Esophagus mucosa (tissue), 1 donor: ENCODE measurements at places on chromosomes 12 and 14.

DNA sequence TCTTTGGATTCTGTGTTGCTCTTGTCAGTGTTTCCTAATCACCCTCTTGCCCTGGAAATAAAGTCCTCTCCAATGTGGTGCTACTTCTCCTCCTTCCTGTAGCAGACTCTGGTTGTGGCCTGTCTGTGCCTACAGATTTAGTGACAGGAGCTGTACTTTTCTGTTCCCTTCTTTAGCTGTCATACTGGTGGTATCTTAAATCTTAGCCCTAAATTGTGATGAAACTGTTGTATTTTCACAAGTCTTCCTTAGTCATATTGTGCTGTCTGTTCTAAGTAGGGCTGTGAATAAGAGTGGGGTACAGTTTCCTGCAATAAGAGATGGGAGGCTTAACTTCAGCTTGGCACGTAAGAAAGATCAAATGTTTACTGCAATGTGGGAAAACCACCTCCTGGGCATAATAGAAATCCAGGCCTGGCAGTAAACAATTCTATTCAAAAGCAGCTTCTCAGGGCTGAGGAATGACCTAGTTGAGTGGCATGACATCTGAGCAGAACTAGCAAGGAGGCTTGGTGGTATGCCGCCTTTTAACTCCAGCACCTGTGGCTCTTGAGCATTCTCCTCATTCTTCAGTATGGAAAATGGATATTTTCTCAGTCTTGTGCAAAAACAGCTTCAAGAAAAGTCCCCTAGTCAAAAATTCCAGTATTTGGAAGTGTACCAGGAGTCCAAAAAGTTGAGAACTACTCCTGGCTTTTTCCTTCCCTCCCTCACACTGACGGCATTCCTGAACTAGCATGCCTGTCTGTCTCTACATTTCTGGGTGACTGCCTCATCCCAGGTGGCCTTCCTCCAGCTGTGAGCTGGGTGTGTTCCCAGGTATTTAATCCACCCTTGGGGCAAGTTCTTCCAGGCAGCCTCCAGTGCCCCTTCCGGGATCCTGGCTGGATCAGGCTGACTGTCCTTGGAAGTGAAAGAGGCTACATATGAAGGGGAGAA is 19.5 kb downstream of the ANO6 start:
- ATAC-seq: peak; percentile 64

- no peak for ATAC-seq
Measured at GRCh38 chr12:115941362-115941761, 336.1 kb downstream of the MED13L start.

DNA sequence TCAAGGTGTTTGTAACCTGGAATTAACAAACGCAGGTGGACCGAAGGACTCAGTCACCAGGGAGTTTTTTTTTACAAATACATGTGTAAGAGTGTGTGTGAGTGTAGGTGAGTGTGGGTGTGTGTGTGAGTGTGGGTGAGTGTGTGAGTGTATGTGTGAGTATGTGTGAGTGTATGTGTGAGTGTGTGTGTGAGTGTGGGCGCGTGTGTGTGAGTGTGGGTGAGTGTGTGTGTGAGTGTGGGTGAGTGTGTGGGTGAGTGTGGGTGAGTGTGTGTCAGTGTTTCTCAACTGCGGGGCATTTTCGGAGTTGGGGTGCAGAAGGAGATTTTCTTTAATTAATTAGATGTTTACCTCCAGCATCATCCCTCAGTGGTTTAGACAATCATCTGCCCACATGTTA is 1178.8 kb downstream of the VRK1 start:
- no peak for ATAC-seq

DNA sequence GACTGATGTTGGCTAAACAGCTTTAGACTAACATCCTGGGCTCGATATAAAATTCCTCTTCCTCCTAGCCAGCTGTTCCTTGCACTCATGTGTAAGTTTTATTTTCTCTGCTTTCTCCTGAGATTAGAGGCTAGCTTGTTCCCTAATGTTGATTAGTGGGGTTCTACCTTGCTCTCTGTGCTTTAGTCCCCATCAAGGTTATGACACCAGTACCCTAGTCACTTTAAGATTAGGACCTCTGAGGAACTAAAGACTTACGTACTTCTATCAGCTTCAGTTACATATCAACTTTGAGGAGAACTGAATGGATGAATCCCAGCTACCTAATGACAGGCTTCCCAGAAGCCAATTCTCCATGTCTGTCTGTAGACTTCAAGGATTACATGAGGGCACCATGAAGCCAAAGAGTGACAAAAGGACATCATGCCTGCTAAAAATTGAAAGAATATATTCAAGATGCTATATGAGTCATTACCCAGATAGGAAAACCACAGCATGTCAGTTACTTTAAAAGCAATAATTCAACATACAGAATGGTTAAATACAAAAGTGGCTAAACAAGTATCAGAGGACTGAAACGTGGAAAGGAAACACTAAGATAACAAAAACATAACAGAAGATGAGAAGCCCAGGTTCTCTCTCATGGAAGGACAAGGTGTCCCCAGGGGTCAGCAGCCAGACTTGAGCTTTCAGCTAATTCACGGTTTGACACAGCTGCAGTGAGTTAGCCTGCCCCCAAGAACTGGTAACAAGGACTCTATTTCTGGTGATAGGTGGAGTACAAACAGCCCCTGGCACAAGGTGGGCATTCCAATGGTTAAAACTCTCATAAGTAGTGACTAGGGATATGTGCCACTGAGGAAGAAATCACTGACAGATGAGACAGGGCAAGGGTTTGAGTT is 20.4 kb downstream of the ADAM20 start:
- ATAC-seq: no peak

- no peak for ATAC-seq
Measured at GRCh38 chr14:80862983-80863382, 78.6 kb downstream of the CEP128 start.

DNA sequence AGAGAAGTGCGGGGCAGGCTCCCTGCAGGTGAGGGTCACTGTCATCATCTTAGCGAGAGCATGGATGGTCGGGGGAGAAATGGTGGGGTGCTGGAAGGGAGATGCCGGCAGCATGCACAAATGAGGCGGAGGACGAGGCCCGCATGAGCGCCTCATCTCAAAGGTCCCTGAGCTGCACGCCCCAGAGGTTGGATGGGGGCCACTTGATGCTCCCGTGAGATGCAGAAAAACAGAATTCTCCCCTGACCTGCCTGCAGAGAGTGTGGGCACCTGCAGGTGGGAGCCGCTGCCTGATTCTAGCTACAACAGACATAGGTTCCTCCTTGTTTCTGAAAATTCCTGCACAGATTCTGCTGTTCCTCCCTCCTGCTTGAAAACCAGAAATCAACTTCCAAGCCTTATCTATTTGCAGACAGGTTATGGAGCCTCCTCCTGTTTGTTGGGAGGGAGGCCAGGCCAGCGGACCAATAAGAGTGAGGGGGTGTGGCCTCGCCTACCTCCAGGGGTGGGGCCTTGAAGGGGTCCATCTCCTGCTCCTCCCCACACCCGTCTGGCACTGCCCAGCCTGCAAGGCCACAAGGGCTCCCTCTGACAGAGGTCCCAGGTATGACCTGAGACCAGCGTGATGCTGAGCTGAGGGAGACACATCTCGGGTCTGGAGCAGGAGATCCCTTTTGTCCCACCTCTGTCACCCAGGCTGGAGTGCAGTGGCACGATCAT is 67.2 kb downstream of the KDM2B start:
- ATAC-seq: peak; percentile 63

GRCh38 chr12:70196811-70197281 is 46.4 kb upstream of the CNOT2 start:
- no peak for ATAC-seq

DNA sequence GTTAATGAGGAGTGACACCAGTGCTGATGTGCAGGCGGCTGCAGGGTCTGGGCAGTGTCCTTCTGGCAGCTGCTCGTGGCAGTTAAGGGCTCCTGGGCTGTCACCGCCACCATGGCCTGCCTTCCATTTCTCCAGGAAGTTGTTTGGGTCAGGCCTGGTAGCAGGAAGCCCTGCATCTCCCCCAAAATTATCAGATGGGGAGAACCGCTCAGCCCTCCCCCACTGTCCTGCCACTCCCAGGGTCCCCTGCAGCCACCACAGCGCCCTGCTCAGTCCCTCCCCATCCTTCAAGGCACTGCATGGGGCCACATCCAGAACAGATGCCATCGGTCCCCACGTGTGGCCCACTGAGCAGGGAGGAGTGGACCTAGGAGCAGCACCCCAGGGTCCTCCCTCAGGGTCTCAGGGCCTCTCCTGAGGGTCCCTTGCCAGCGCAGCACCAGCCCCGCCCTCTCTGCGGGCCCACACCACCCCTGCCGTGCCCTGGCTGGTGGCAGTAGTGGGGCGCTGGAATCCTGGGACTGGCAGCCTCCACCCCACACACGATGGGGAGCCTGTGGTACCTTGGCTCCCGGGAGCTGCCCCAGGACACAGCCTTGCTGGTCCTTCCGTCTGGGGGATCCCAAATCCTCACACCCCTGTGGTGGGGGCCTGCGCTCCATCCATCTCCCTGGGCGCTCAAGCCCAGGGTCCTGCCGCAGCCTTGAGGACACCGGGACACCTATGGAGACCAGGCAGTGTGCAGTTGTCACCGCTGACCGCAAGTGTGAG is 10.3 kb upstream of the AMN start:
- ATAC-seq: no peak

DNA sequence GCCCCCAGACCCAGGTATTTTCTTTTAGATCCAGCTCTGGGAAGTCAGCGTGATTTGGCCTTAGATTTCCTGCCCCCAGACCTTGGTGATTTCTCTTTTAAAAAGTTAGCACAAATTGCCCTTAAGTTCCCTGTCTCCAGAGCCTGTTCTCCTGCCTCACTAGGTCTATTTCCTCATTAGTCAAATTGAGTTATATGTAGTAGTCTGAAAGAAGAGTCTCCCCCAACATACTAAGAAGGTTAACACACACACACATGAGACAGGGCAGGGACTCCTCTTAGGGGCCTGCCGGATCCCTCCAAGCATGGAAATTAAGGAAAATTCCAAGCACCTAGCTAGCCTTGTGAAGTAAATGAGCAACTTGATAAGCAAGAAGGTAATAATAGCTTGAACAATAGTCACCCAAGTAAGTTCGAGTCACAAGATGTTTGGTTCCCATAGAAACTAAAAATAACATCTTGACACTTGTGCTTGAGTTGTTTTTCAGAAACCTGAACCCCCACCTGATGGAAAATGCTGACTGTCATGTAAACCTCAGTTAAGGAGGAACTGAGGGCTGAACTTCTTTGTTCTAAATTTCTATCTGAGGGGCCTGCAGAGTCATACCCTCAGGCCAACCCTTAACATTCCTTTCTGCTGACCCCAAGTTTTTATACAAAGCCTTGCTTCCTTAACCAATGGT is 51.6 kb downstream of the CAND1 start:
- ATAC-seq: no peak

- no peak for ATAC-seq
Measured at GRCh38 chr14:104887623-104888488, 22.8 kb downstream of the CEP170B start.

GRCh38 chr14:22545842-22546721 is 42.9 kb downstream of the DAD1 start:
- ATAC-seq: peak; percentile 48

DNA sequence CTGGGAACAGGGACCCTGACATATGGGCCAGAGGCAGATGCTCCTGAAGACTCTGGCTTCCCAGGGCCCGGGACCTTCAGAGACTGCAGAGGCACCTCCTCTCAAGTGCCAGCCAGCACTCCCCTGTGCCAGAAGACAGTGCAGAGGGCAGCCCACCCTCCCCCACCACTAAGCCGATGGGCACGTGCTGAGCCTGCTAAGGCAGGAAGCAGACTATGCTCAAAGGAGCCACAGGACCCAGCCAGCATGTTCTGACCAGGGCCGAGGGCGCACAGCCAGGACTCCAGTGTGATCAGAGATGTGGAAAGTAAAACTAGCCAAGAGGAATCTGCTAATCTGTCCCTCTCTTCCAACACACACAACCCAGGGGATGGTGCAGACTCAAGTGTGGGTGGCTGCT is 29.8 kb downstream of the DIO3 start:
- ATAC-seq: no peak

- no peak for ATAC-seq
Measured at GRCh38 chr14:85444635-85445034, 85.3 kb upstream of the FLRT2 start.

DNA sequence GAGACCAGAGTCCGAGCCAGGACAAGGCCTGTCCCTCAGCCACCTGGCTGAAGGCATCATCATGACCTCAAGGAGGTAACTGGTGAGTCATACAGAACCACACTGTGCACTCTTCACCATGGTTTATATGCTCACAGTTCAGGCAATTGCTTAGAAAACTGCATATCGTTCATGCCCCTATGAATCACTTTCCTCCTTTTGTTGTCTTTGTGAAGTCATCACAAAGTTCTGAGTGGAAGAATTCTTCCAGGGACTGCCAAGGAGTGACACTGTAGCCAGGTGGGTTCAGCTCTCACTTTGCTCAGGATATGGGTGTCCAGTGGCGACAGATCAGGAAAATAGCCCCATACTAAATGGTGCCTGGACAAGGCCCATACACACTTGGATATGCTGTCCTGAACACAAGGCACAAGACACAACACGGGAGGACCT is 92.5 kb downstream of the DPF3 start:
- peak; percentile 86 for ATAC-seq

- no peak for ATAC-seq
Measured at GRCh38 chr14:68908803-68909202, 70.3 kb downstream of the ACTN1 start.

- ATAC-seq: peak; percentile 34
Measured at GRCh38 chr12:109670731-109671130, 42.9 kb upstream of the FAM222A start.

DNA sequence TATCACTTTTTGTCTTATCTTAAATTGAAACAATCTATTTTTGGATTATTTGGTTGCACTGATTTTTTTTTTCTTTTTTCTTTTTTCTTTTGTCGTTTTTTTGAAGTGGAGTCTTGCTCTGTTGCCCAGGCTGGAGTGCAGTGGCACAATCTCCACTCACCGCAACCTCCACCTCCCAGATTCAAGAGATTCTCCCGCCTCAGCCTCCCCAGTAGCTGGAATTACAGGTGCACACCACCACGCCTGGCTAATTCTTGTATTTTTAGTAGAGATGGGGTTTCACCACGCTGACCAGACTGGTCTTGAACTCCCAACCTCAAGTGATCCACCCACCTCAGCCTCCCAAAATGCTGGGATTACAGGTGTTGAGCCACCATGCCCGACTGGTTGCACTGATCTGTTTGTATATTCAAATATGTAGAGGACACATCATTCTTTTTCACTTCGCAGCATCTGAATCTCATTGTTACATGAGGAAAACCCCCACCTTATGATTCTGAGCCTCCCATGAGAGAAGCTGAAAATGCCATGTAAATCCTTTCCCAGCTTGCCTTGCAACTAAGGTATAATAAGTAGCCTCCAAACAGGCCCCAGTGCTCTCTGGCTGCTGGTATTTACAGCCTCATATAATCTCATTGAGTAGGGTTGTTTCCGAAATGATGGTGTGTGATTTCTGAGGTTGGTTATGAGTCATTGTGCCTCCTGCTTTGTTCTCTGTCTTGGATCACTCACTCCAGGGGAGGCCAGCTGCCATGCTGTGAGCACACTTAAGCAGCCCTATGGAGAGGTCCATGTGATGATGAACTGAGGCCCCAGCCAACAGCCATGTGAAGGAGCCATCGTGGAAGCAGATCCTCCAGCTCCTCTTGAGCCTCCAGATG is 5.2 kb upstream of the HSP90B1 start:
- no peak for ATAC-seq
